PC-3 (cell line): ENCODE measurements at places on chromosomes 7 and 10.

DNA sequence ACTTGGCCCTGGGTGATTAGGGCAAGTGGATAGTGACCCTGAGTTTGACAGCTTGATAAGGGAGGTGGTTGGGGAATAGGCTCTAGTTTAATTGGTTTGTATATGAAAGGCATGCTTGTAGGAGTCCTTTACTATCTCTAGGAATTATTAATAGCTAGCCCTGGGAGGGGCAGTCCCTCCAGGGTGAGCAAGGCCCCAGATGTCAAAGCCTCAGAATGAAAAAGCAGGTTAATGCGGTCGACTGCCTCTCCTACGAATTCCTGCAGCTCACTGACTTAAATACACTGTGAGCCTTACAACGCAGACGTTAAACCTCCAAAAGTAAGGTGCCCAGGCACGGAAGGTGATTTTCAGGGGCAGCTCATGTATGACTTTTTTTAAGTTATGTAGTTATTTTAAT, 5.2 kb upstream of the BTBD16 start:
- no peak overlapping the region for H3K27ac ChIP-seq
- H3K4me1 ChIP-seq, result peaks cover 14% of the 10 kb centered on the region
- H3K4me3 ChIP-seq, result no peak overlapping the region
- H3K36me3 ChIP-seq, result peaks cover 2% of the 10 kb centered on the region; the same call in 1 of the 2 replicates
- no peak for DNase-seq

DNA sequence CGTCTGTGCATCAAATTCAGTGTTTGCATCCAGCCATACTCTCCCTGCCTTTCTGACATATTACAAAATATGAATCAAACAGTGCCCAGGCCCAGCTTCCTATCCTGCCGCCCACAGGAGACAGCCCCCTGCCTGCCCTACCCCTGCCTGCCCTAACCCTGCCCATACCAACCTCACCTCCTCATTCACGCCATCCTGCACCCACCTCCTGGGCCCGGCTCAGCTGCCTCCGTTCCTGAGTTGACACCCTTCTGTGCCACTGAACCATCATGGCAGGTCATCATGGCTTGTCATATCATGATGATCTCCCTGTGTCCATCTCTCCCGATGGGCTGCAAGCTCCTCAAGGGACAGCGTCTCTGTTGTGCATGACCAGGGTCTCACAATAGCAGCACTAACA, 72.3 kb downstream of the TNS3 start:
- peaks cover 18% of the 10 kb centered on the region for H3K36me3 ChIP-seq
- H3K4me3 ChIP-seq, result no peak overlapping the region
- DNase-seq, result no peak

DNA sequence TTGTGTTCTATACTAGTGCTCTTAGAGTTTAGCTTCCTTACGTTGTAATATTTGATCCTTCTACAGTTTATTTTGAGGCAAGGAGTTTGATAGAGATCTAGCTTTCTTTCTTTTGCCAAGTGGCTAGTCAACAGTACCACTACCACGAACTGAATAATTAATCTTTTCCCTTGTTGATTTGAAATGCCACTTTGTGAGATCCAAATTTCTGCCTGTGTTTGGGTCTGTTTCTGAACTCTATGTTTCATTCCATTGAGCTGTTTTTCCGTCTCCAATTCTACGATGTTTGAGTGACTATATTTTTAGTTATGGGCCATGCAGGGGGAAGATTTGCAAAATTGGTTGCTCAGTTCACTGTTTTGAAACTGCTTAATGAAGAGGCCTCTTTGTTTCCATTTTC, 134.7 kb downstream of the KIAA1217 start:
- H3K27ac ChIP-seq, result peak overlapping the region; percentile 92
- peak; percentile 7 for DNase-seq
- H3K27me3 ChIP-seq, result no peaks in the 10 kb centered on the region
- H3K36me3 ChIP-seq, result no peaks in the 10 kb centered on the region
- H3K4me3 ChIP-seq, result peak overlapping the region; percentile 59
- peaks cover 32% of the 10 kb centered on the region for H3K4me1 ChIP-seq

DNA sequence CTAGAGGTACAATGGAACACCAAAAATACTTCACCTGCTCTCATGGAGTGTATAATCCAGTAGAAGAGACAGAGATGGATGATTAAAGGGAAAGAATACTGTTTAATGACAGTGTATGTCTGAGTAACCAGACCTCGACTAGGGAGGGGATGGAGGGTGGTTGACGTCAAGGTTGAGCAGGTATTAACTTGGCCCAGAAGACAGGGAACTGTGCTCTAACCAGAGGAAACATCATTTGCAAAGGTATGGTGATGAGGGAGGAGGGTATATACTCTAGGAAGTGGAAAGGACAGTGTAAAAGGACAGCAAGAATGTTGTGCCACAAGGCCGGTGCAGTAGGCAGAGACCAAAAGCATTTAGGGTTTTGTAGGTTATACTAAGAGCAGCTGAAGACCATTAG, 2.9 kb downstream of the MIOS start:
- no peaks in the 10 kb centered on the region for H3K27me3 ChIP-seq
- DNase-seq, result no peak
- H3K4me3 ChIP-seq, result peak overlapping the region; percentile 86; the same call in 1 of the 2 replicates

DNA sequence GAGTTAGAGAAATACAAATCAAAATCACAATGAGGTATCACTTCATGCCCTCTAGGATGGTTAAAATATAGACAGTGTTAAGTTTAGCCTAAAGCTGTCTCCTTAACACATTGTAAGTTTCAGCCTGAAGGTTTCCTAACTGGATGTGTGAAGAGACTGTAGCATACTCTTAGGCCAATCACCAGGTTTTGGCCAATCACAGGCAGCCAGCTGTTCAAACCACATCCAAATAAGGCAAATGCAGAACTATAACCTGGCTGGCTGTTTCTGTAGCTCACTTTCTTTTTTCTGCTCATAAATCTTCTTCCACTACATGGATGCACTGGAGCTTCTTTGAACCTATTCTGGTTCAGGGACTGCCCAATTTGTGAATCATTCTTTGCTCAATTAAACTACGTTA, 19.7 kb downstream of the ESYT2 start:
- no peak for DNase-seq
- peaks cover 9% of the 10 kb centered on the region for H3K4me1 ChIP-seq
- H3K36me3 ChIP-seq, result peaks cover 13% of the 10 kb centered on the region
- no peak overlapping the region for H3K4me3 ChIP-seq
- H3K27me3 ChIP-seq, result no peaks in the 10 kb centered on the region

- no peaks in the 10 kb centered on the region for H3K36me3 ChIP-seq
- H3K27me3 ChIP-seq, result no peaks in the 10 kb centered on the region
- H3K27ac ChIP-seq, result peak overlapping the region; percentile 79
- peak; percentile 50 for DNase-seq
Measured at GRCh38 chr10:122018951-122019413, 30.0 kb downstream of the TACC2 start.

DNA sequence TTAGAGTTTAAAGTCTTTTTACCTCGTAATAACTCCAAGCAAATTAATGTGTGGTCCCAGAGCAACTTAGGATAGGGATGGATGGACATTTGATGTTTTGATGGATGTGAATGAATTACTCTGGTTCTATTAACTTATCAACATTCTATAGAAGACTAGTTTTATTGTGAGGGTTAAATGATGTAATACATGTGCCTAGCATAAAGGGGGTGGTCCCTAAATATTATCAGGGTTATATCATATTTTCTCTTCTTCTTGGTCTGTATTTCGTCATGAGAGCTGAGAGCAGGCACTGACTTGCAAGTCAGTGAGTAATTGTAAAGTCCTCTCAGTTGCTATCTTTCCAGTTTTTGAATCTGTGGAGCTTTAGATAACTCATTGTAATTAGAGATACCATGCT, 219.3 kb downstream of the GATA3 start:
- H3K36me3 ChIP-seq, result no peaks in the 10 kb centered on the region
- no peak overlapping the region for H3K4me3 ChIP-seq
- H3K27me3 ChIP-seq, result no peaks in the 10 kb centered on the region
- H3K4me1 ChIP-seq, result no peaks in the 10 kb centered on the region

GRCh38 chr10:31070025-31070424, 38.4 kb upstream of the ZNF438 start:
- no peaks in the 10 kb centered on the region for H3K36me3 ChIP-seq
- no peak overlapping the region for H3K4me3 ChIP-seq
- no peak overlapping the region for H3K27ac ChIP-seq
- no peak for DNase-seq
- peaks cover 4% of the 10 kb centered on the region for H3K4me1 ChIP-seq
- H3K27me3 ChIP-seq, result no peaks in the 10 kb centered on the region

DNA sequence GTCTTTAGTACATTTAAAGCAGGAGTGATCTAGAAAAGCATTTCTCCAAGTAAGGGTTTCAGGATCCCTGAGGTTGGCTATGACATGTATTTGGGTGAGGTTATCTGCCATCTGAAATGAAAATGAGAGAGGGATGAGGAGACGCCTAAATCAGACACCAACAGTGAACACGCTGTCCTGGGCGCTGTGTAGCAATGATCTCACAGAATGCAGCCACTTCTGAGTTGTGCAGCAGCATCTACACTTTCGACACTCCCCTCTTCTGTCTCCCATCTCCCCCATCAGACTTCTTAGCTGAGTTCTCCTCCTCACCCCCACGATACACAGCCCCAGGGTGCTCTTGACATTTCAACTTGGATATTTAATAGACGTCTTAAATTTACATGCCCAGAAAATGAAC, 95.4 kb downstream of the SVIL start:
- H3K4me1 ChIP-seq, result peaks cover 34% of the 10 kb centered on the region
- no peaks in the 10 kb centered on the region for H3K27me3 ChIP-seq
- no peak overlapping the region for H3K27ac ChIP-seq
- H3K4me3 ChIP-seq, result no peak overlapping the region
- H3K36me3 ChIP-seq, result no peaks in the 10 kb centered on the region
- no peak for DNase-seq

- no peaks in the 10 kb centered on the region for H3K4me1 ChIP-seq
- no peak overlapping the region for H3K4me3 ChIP-seq
- peak; percentile 74 for DNase-seq
Measured at GRCh38 chr7:83976302-83976701, 218.3 kb downstream of the SEMA3A start.

DNA sequence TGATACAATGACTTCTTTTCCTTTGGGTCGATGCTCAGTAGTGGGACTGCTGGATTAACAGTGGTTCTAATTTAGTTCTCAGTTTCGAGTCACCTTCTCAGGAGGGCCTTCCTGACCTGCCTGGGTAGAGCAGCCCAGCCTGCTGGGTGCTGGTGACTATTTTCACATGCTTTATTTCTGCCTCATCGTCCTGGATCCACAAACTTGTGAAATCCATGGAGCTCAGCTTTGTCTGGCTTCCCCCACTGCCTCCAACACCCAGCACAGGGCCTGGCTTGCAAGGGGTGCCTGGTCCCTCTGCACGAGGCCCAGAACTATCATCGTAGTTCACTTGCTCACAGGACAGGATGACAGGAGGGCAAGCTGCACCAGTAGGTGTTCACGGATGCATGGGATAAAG, 46.9 kb downstream of the SPOCK2 start:
- no peaks in the 10 kb centered on the region for H3K4me1 ChIP-seq
- no peaks in the 10 kb centered on the region for H3K36me3 ChIP-seq
- H3K27me3 ChIP-seq, result no peaks in the 10 kb centered on the region
- DNase-seq, result no peak
- H3K27ac ChIP-seq, result no peak overlapping the region

DNA sequence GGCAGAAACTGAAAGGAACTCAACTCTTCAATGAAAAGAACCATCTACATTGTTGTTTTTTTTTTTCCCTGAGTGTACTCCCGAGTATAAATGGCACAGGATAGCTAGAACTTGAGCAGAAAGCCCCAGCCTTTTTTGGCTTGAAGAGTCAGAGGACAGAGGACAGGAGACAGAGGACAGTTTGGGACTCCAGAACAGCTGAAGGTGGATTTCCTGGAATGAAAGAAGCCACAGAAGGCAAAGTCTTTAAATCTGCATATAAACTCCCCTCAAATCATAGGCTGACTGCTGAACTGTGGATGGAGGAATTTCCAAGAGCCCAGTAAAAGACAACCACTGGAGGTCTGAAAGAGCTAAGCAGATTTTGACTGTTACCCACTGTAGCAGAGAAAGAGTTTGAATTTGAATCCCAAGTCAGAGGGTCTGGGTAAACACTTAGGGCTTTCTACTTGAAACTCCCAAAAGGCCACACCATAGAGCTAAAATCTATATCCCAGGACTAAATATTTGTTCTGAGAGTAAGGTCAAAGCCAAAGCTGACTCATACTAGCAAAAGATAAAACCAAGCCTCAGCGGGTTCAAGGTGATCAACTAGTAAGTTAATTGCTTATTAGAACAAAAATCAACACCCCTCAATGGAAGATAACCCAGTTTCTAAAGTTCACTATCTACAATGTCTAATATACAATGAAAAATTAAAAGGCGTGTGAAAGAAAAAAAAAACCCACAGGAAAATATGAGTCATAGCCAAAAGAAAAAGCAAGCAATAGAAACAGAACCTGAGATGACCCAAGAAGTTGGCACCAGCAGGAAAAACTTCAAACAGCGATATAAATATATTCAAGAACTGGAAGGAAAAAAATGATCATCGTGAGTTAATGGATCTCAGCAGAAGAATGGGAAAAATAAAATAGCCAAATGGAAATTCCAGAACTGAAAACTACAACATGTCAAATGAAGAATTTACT, 1.8 kb upstream of the OPN1SW start:
- H3K4me1 ChIP-seq, result no peaks in the 10 kb centered on the region
- H3K4me3 ChIP-seq, result no peak overlapping the region
- H3K27ac ChIP-seq, result no peak overlapping the region

GRCh38 chr7:101576998-101577397, 52.1 kb downstream of the MYL10 start:
- H3K4me3 ChIP-seq, result no peak overlapping the region
- peak; percentile 18 for DNase-seq
- H3K4me1 ChIP-seq, result no peaks in the 10 kb centered on the region
- no peaks in the 10 kb centered on the region for H3K36me3 ChIP-seq
- H3K27me3 ChIP-seq, result no peaks in the 10 kb centered on the region

- H3K4me3 ChIP-seq, result no peak overlapping the region
- H3K27ac ChIP-seq, result no peak overlapping the region
- H3K27me3 ChIP-seq, result no peaks in the 10 kb centered on the region
- no peaks in the 10 kb centered on the region for H3K4me1 ChIP-seq
Measured at GRCh38 chr7:40199076-40199802, 64.4 kb downstream of the SUGCT start.

- DNase-seq, result no peak
- H3K27ac ChIP-seq, result no peak overlapping the region
- H3K27me3 ChIP-seq, result no peaks in the 10 kb centered on the region
- no peaks in the 10 kb centered on the region for H3K36me3 ChIP-seq
- H3K4me3 ChIP-seq, result no peak overlapping the region
Measured at GRCh38 chr7:18835001-18835690, 282.3 kb downstream of the TWIST1 start.

GRCh38 chr10:94293354-94293753, 69.4 kb downstream of the NOC3L start:
- no peak for DNase-seq
- no peaks in the 10 kb centered on the region for H3K36me3 ChIP-seq
- no peak overlapping the region for H3K27ac ChIP-seq
- H3K27me3 ChIP-seq, result no peaks in the 10 kb centered on the region
- no peak overlapping the region for H3K4me3 ChIP-seq

- H3K36me3 ChIP-seq, result no peaks in the 10 kb centered on the region
- no peak overlapping the region for H3K4me3 ChIP-seq
- peaks cover 65% of the 10 kb centered on the region for H3K27me3 ChIP-seq
- DNase-seq, result no peak
Measured at GRCh38 chr7:136870866-136871487, 2.5 kb downstream of the CHRM2 start.

GRCh38 chr10:92590623-92591549, 2.0 kb upstream of the KIF11 start:
- peak overlapping the region; percentile 95 for H3K27ac ChIP-seq
- peak; percentile 19 for DNase-seq
- peaks cover 24% of the 10 kb centered on the region for H3K4me1 ChIP-seq
- no peaks in the 10 kb centered on the region for H3K27me3 ChIP-seq
